ENCODE measurements at places on chromosomes 2 and 18.
A peak's percentile ranks its signal among the peaks of the same experiment; 100 is the strongest.

- no peaks in the 10 kb centered on the region for H3K36me3 ChIP-seq
- peaks cover 12% of the 10 kb centered on the region for H3K27me3 ChIP-seq
- no peak overlapping the region for H3K27ac ChIP-seq
- no peak overlapping the region for H3K4me3 ChIP-seq
- no peak for DNase-seq
Measured at GRCh38 chr2:18516112-18516511, 44.3 kb downstream of the RDH14 start.

GRCh38 chr2:28442328-28442727 is 49.7 kb downstream of the FOSL2 start:
- H3K4me1 ChIP-seq, result peaks cover 17% of the 10 kb centered on the region
- H3K4me3 ChIP-seq, result peak overlapping the region; percentile 37
- H3K27me3 ChIP-seq, result no peaks in the 10 kb centered on the region
- no peak for DNase-seq
- H3K27ac ChIP-seq, result peak overlapping the region; percentile 1
- H3K36me3 ChIP-seq, result peaks cover 8% of the 10 kb centered on the region

DNA sequence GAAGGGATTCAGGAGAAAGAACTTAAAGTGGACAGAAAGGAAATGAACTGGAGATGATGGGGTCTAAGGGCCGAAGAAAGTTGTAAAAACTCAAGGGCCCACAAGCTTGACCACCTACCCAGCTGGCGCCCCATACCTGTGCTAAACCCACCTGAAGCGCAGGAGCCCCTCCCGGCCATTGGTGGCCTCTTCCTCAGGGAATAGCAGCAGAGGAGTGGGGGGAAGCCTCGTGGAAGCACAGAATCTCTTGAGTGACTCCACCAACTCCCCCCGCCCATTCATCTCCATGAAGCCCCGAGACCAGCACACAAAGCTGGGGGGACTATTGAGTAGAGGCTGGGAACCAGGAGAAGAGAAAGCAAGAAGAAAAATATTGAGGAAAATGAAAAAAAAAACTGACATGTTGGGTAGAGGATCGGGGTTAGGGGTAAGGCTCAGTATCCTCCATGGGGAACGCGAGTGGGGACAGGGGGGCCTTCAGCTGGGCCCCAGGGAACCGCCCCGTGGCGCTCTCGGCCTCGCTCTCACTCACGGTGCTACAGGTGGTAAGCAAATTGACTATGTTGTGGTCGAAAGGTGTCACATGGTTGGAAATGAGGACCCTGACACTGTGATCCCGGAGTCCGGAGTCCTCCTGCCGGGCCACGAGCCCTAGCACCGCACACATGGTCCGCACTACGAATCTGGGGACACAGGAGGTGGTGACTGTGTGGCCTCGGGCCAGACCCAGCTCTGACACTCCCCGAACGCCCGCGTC is 728 bp downstream of the AUP1 start:
- H3K27ac ChIP-seq, result peak overlapping the region; percentile 98
- peak overlapping the region; percentile 91 for H3K4me3 ChIP-seq
- H3K27me3 ChIP-seq, result no peaks in the 10 kb centered on the region
- peaks cover 29% of the 10 kb centered on the region for H3K36me3 ChIP-seq
- no peak for DNase-seq

GRCh38 chr18:47389210-47389609 is 137.8 kb upstream of the SKOR2 start:
- peaks cover 25% of the 10 kb centered on the region for H3K27me3 ChIP-seq
- no peak for DNase-seq
- no peaks in the 10 kb centered on the region for H3K4me1 ChIP-seq
- no peak overlapping the region for H3K27ac ChIP-seq
- no peak overlapping the region for H3K4me3 ChIP-seq

- H3K27ac ChIP-seq, result no peak overlapping the region
- DNase-seq, result no peak
- peaks cover 4% of the 10 kb centered on the region for H3K4me1 ChIP-seq
- H3K4me3 ChIP-seq, result no peak overlapping the region
- no peaks in the 10 kb centered on the region for H3K27me3 ChIP-seq
- H3K36me3 ChIP-seq, result peaks cover 6% of the 10 kb centered on the region
Measured at GRCh38 chr2:134361648-134362047, 107.8 kb downstream of the MGAT5 start.
